ENCODE measurements at places on chromosomes 6 and 20.
A peak's percentile ranks its signal among the peaks of the same experiment; 100 is the strongest.

DNA sequence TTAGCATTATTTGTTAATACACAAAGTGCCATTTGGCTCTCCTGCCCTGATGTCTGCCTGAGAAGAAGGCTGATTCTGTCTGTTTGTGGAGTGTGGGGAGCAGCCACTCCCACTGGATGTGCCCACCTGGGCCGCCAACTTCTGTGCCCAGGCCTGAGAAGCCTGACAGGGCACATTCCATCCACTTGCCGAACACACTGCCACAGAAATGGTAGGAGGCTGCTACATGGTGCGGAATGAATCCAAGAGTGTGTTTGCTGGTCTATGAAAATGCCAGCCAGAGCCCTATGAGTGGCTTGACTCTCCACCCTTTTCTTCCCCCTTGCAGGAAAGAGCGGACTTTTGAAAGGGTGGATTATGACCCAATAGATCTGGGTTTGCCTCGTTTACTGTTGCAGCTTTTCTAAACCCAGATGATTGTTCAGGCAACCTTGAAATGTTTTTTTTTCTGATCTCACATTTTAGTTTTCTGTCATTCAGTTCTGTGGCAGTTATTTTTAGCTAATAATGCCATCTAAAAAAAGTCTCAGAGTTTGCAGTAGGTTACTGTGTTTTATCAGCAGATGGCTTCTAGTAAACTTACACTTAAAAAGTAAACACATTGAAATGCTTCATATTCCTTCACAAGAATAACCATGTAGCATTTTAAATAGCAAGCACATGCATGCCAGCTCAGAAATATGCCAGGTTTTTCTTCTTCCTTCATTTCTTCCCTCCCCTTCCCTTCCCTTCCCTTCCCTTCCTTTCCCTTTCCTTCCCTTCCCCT lies 196.5 kb downstream of the SLC35F1 start:
- no peak for DNase-seq

DNA sequence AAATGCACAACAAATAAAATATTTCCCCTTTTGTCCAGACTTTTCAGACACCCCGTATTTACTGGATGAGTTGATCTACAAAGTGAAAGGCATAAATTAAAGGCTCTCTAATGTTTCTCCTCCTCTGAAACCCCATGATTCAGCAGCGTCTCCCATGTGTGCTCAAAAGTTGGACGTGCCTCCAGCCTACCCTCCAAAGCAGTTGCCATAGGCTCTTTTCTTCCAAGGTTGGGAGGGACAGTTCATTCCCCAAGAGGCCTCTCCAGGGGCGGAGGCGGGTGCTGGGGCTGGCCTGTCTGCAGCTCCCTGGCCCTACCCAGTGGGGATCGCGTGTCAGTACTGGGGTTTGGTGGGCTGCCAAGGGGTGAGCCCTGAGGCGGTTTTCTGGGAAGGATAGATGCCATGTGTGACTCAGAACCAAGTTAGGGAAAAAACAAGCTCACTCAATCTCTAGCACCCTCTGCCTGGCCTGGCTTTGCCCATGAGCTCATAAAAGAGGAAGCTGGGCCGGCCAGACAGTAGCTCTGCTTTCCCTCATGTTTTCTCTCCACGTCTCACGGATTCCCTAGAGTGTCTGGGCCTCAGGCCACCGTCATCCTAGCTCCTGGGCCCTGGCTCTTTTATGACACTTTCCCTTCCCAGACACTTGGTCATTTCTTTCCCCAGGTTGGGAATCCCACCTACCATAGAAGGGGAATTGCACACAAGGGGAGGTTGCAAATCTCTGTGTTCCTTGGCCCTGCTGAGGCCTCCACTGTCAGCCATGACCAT lies 8.0 kb upstream of the IER3 start:
- DNase-seq, result peak; percentile 90

DNA sequence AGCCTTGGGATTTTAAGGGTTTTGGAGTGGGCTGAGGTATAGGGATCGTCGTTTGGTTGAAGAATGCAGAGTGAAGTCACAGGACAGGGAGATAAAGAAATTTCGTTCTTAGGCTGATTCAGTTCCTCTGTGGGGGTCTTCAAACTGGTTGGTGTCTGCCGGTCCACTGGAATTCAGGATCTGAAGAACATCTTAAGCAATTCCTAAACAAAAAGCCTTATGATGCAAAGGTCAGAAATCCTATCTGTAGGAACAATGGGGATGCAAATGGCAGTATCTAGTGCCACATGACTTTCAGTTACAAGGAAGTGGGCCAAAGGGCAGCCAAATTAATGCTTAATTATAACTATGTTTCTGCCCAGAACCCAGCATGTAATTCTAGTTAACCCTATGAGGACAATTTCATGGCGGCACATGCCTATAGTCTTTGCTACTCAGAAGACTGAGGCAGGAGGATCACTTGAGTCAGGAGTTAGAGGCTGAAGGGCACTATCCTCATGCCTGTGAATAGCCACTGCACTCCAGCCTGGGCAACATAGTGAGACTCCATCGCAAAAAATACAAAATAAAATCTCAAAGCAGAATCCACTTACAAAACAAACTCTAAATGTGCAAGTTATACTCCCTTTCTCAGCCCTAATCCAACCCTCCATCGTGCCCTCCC lies 4.6 kb upstream of the SLC2A10 start:
- no peak for DNase-seq

DNA sequence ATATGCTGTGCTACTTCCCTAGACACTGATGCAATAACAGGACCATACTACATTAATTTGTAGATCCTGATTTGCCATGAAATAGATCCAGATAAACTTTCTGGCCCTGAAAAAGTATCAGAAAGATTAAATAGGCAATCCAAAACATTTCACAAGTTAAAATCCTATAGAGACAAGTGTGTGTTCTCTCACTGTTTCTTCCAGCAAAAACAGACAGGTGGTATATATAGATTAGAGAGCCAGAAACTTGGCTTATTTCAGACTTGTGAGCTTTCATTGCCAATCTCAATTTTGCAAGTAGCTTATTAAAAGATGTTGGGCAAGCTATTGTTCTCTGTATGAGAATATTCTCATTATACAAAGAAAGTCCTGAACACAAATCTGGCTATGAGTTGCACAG lies 289.1 kb upstream of the MANEA start:
- no peak for DNase-seq

DNA sequence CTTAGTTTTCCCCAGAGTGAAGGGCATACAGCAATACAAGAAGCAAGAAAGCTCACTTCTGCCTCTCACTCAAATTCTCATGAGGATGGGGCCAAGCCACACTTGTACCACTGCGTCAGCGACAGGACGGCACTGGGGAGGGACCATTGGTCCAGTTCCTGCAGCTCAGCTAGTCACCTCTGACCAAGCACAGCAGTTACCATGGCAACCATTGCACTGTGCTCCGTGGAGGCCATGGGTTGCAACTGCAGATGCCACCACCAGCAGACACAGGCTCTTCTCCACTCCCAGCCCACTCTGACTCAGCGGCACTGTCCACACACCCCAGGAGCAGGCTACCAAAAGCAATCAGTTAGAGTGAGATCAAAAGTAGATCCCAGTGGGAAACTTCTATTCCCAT lies 441.1 kb upstream of the ARID1B start:
- DNase-seq, result no peak

DNA sequence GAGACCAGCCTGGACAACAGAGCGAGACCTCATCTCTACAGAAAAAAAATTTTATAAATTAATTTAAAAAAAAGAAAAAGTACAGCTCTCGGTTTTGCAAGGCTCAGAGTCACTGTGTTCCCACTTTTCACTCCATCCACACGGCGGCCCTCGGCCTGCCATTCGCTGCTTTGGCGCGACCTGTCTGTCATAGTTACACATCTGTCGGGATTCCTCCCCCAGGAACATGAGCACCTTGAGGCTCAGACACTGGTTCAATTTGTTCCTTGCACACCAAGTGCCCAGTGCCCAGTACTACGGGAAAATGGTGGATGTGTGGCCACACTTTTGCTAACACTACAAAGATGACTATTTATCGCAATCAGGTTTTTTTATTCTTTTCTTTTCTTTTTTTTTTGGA lies 8.4 kb downstream of the CTSZ start:
- DNase-seq, result no peak

DNA sequence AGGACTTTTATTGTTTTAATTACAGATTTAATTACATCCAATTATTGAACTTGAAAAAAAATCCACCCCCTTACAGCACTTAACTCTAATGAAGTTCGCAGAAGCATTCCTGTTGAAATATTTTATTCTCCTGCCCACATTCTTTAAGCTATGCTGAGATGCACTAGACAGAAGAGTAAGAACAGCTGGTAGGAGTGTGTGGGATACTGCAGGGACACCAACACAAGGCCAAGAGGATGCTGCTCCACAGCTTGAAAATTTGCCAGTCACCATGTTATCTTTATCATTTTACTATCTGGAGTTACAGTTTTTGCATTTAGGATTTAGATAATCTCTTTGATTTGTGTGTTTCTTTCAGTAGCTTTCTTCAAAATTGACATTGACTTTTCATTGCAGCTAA lies 180.7 kb downstream of the EPHA7 start:
- no peak for DNase-seq

- no peak for DNase-seq
Observed at GRCh38 chr6:72728706-72729343, 107.0 kb downstream of the KCNQ5 start.

DNA sequence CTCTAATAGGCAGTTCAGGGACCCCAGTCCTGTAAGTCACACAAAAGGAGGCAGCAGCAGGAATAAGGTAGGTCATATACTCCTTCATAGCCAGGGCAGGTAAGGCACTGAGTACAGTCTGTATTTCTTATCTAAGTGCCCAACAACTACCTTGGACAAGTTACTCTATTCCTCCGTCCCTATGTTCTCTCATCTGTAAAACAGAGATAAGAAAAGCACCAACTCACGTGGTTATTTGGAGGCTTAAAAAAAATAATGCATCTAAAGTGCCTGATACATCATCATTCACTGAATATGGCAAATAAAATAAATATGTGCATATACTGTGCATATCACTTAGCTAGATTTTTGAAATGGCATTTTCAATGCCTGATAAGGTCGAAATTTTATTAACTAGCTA lies 298.1 kb upstream of the CDYL start:
- no peak for DNase-seq

GRCh38 chr6:55450005-55450404 lies 122.7 kb downstream of the GFRAL start:
- no peak for DNase-seq

GRCh38 chr6:147935656-147936055 lies 407.0 kb upstream of the SASH1 start:
- no peak for DNase-seq

DNA sequence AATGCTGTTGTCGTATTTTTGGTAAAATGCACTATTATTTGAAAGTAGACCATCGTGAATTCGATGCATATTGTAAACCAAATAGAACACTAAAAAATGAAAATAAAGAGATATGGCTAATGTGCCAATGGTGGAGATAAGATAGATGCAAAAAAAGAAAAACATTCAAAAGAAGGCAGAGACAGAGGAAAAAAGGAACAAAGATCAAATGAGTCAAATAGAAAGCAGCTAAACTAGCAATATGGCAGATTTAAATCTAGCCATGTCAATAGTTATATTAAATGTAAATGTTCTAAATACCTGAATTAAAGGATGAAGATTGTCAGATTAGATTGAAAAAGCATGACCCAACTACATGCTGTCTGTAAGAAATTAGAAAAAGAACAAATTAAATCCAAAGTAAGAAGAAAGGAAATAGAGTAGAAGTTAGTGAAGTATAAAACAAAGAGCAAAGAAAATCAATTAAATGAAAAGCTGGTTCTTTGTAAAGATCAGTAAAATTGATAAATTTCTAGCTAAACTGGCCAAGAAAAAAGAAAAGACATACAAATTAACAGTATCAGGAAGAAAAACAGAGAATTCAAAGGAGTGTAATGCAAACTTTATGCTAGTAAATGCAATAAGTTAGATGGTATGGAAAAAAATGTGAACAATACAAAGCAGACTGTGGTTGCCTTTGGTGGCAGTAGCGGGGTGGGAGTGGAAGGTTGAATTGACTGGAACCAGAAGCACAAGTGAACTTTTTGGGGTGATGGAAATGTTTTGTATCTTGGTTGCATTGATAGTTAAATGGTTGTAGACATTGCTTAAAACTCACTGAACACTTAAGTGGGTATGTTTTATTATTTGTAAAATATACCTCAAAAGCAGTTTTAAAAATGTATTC lies 44.8 kb downstream of the PTPN1 start:
- no peak for DNase-seq

- no peak for DNase-seq
Observed at GRCh38 chr6:135144673-135145062, 36.4 kb upstream of the MYB start.
